ENCODE measurements at places on chromosomes 11 and 22. TPM values are rescaled to one million over a fixed set of nuclear protein-coding genes. Genes with fewer than 3 reads are reported as not detected.

DNA sequence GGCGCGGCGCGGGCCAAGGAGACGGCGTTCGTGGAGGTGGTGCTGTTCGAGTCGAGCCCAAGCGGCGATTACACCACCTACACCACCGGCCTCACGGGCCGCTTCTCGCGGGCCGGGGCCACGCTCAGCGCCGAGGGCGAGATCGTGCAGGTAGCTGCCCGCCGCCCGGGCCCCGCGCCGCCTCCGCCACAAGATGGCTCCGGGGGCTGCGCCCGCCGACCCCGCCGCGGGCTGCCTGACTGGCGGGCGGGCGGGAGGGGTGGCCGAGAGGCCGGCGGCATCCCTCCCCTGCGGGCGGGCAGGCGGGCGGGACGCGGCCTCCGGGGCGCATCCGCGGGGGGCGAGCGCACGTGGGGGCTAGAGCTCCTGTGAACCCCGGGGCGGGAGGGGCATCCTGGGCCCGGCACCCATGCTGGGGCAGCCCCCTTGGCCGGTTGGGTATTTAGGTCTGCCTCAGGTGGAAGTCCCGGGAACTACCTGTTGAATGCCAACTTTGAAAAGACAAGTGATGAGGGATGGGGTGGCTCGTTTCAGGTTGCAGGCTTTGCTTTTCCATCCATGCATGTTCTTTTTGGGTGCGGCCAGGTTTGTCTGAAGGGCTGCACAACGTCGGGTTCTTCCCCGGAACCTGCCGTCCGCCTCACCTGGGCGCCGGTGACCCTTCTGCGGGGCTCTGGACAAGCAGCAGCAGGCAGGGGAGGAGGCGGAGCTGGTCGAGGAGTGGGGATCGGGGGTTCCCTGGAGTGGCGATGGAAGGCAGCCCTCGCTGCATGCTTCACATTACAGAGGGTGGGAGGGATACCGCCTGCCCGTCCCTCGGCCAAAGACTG, 760 bp downstream of the ZNRF3 start:
- peak; percentile 12 for DNase-seq

LARGE1 gene
- 1.5 TPM for total RNA-seq

- DNase-seq: no peak
Observed at GRCh38 chr22:30425616-30426387, at the start of gene MTFP1. Gene MTFP1, plus strand, starts transcription at chr22:30425768. Its CDS starts 112 bp downstream, at chr22:30425880.

GRCh38 chr11:116519499-116519898, 253.3 kb downstream of the BUD13 start:
- no peak for DNase-seq

DNA sequence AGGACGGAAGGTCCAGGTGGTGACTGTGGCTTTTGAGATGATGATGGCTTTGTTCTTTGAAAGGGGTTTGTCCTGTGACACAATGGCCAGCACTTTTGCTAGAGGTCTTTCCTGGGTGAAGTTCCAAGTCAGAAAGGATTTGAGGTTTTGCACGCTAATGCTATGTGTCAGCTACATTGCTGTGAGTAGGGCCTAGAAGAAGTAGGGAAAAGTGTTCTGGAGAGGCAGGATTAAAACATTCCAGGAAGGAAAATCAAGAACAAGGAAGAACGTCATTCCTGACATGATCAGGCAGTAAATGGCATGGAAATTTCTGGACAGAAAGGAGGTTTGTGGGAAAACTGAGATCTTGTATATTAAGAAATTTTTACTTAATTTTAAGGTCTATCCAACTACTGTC, 290.7 kb downstream of the NTM start:
- no peak for DNase-seq

HSPB2 gene
- total RNA-seq: not detected

INPP5J gene
- 8.9 TPM for total RNA-seq

DGCR2 gene
- 42.9 TPM for total RNA-seq

- no peak for DNase-seq
Observed at GRCh38 chr11:66745356-66746235, 16.6 kb upstream of the SPTBN2 start.

GRCh38 chr11:83292709-83293456, 6.7 kb upstream of the CCDC90B start:
- peak; percentile 39 for DNase-seq

CHRM1 gene
- total RNA-seq: 0.10 TPM

GRCh38 chr11:36300650-36301049, 4.6 kb downstream of the PRR5L start:
- no peak for DNase-seq

CELSR1 gene
- total RNA-seq: 19.6 TPM

GRCh38 chr11:106957030-106957482, 61.2 kb downstream of the GUCY1A2 start:
- no peak for DNase-seq

DNA sequence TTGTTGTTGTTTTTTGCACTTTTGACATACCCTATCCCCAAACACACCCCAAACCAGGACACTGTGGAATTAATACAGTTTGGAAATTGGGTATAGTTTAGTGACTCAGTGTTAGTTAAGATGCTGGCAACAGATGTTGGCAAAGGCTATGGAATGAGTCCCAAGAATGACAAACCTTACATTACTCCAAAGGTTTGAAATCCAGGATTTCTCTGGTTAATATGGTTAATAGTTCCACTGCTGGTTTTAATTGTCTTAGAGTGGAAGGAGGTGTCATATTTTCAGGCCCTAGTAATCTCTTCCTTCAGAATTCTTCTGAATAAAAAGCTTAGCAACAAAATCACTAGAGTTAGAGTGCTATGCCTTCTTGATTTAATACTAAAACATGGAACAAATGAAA, 775 bp downstream of the LPXN start:
- no peak for DNase-seq

DNA sequence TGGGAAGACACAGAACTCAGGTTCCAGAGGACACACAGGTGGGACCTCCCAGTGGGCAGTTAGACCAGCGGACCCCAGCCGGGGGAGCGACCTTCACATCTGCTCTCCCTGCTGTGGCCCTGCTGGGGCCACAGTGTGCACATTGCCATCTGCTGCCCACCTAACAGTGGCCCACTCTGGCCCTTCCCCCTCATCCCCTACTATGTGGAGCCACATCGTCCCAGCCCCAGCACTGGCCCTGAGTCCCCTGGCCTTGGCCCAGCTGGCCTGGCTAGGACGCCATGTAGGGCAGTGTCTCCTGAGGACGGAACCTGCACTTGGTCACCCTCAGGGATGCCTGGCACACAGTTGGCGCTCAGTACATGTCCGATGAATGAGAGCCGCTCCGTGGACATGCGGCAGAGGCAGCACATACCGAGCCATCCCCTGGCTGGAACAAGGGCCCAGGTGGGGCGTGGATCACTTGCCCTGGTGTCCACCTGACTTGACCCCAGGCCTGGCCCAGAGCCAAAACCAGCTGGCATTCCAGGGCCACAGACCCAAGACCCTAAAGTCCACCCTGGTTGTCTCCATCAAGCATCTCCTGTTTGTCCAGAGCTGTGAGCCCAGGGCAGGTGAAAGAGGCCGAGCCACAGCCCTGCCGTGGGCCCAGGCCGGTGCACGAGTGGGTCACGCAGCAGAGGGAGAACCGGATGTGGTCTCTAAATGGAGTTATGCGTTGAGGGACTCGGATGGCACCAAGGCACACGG, 93.1 kb upstream of the FGF3 start:
- DNase-seq: no peak

All from HCT116 (cell line).